ENCODE measurements at places on chromosomes 1 and 21.

DNA sequence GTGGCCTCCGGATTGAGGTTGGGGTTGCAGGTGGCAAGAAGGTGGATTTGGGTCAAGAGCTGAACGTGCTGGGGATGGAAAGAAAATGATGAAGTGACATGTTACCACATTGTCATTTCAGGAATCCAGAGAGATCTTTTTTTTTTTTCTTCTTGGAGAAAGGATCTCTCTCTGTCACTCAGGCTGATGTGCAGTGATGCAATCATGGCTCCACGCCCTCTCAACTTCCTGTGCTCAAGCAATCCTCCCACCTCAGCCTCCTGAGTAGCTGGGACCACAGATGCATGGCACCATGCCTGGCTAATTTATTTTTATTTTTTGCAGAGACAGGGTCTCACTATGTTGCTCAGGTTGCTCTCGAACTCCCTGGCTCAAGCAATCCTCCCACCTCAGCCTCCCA is 80.6 kb downstream of the GON4L start:
- no peak for DNase-seq

DNA sequence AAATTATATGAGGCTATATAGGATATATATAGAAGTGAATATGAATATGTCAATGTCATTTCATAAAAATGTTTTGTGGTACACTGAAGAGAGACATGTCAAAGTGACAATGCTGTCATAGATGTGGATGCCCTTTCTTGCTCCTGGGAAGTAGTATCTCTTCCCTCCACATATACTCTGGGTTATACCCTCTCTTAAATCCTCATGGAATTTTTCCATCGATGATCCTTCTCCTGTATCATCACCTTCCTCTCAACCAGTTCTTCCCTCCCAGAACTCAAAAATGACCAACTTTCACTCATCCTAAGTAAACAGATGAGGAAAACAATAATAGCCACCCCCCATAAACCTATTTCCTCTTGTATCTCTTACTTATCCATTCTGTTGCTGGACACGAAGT is 351.5 kb downstream of the USP25 start:
- no peak for DNase-seq

GRCh38 chr1:11598461-11598860 is 55.8 kb downstream of the FBXO2 start:
- no peak for DNase-seq

GRCh38 chr1:29501227-29501976 is 265.1 kb downstream of the PTPRU start:
- no peak for DNase-seq

DNA sequence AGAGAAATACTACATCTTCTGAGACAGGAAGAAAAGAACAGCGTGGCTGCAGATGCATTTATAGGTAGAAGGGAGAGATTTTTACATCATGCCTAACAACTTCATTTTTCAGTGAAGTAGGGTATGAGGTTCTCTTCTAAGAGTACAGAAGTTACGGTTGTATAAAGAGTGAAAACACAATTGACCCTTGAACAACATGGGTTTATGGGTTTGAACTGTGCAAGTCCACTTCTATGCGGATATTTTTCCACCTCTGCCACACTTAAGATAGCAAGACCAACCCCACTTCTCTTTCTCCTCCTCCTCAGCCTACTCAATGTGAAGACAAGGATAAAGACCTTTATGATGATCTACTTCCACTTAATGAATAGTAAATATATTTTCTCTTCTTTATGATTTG is 64.5 kb downstream of the RPAP2 start:
- DNase-seq: no peak

GRCh38 chr1:186768906-186769305 is 59.8 kb upstream of the PLA2G4A start:
- DNase-seq: no peak

DNA sequence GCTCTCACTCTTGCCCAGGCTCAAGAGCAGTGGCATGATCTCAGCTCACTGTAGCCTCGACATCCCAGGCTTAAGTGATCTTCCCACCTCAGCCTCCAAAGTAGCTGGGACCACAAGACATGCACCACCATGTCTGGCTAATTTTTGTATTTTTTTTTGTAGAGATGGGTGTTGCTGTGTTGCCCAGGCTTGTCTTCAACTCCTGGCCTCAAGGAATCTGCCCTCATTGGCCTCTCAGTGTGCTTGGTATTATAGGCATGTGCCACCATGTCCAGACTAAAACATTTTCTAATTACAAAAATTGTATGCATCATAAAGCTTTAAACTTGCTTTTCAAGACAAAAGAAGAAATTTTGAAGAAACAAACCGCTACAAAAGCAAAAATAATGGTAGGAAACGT is 20.1 kb downstream of the CBR1 start:
- DNase-seq: no peak

GRCh38 chr1:32881291-32881690 is 5.0 kb upstream of the HPCA start:
- DNase-seq: no peak

DNA sequence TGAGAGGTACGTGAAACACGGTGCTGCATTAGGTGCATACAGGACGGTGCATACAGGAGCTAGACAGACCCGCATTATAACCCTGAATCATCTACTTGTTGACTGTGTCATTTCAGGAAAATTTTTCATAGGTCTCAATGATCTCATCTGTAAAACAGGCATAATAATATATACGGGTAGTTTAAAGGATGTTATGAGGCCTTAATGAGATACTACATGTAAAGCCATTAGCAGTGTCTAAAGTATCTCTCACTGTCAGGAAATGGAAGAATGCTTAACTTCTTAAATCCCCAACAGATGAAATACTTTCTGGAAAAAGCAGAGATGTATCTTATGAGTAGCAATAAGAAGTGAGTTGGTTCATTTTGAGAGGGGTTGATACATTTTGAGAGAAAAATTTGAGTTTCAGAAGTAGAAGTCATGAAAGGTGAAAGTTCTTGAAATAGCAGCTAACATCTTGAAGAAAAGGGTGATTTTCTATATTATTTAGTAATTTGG is 669.6 kb downstream of the PTPRC start:
- DNase-seq: no peak

Data from stimulated activated CD4-positive, alpha-beta T cell treated with anti-CD3 and anti-CD28 coated beads, TNF-alpha, amount 100 ng/mL, for 48 hours (primary cell).